Activated CD4-positive, alpha-beta T cell treated with anti-CD3 and anti-CD28 coated beads for 36 hours (primary cell): ENCODE measurements at places on chromosomes 12 and 14. TPM values are rescaled to one million over a fixed set of nuclear protein-coding genes. Genes with fewer than 3 reads are reported as not detected.

STAC3 gene
- total RNA-seq = 2.8 TPM

PAPLN gene
- 0.21 TPM for total RNA-seq

TAC3 gene
- total RNA-seq = 0.37 TPM

NIN gene
- total RNA-seq = 53.8 TPM

FKBP3 gene
- total RNA-seq = 70.5 TPM

PRKD1 gene
- not detected for total RNA-seq

PTPN6 gene
- total RNA-seq = 483 TPM

KRT73 gene
- total RNA-seq = 1.9 TPM

KERA gene
- not detected for total RNA-seq

CCDC177 gene
- total RNA-seq = not detected

TCTN1 gene
- total RNA-seq = 7.2 TPM

OTOGL gene
- total RNA-seq = not detected

EVL gene
- total RNA-seq = 249 TPM

CLEC12A gene
- not detected for total RNA-seq

A2M gene
- total RNA-seq = not detected

FLVCR2 gene
- total RNA-seq = 3.2 TPM

JAG2 gene
- total RNA-seq = 3.6 TPM

TWF1 gene
- 15.5 TPM for total RNA-seq

KRT78 gene
- not detected for total RNA-seq

CLEC4C gene
- total RNA-seq = not detected

SOCS2 gene
- 8.9 TPM for total RNA-seq

RTL1 gene
- total RNA-seq = not detected

OTUB2 gene
- 0.93 TPM for total RNA-seq

HOXC10 gene
- total RNA-seq = not detected

CAPRIN2 gene
- total RNA-seq = 19.8 TPM

CAND1 gene
- 224 TPM for total RNA-seq

SLC41A2 gene
- total RNA-seq = 11.1 TPM

TMEM30B gene
- 2.1 TPM for total RNA-seq

PDE3A gene
- not detected for total RNA-seq

CEBPE gene
- total RNA-seq = 0.34 TPM

CMA1 gene
- total RNA-seq = 0.39 TPM

SERPINA3 gene
- total RNA-seq = not detected

ST8SIA1 gene
- 1.6 TPM for total RNA-seq

KRT6C gene
- not detected for total RNA-seq
